Brain (organoid and tissue), 16 donors: ENCODE measurements at places on chromosomes 2 and 18.

- DNase-seq = peak; percentile 35
Observed at GRCh38 chr2:16050261-16050907, 110.0 kb downstream of the MYCN start.

- no peak for DNase-seq
Observed at GRCh38 chr2:81835321-81836000, 1530.9 kb upstream of the LRRTM1 start.

- no peak for DNase-seq
Observed at GRCh38 chr2:229679393-229680125, 34.8 kb downstream of the DNER start.

DNA sequence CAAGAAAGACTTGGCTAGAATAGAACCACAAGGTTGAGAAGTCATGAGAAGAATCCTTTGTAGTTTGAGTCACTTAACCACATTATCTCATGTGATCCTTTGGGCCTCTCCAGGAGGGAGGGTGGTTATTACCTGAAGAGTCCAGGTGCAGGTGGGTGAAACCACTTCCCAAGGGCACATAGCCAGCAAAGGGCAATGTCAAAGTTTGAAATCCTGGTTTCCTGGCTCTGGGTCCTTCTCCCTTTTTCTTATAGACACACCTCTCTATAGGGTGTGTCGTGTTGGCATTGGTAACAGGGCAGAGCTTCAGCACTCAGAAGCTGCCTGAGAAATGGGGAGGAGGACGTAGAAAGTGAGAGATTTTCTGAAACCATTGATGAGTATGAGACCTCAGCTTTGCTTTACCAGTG is 137.9 kb downstream of the MGAT5 start:
- no peak for DNase-seq

GRCh38 chr2:78355967-78356366 is 669.5 kb upstream of the REG3G start:
- no peak for DNase-seq

DNA sequence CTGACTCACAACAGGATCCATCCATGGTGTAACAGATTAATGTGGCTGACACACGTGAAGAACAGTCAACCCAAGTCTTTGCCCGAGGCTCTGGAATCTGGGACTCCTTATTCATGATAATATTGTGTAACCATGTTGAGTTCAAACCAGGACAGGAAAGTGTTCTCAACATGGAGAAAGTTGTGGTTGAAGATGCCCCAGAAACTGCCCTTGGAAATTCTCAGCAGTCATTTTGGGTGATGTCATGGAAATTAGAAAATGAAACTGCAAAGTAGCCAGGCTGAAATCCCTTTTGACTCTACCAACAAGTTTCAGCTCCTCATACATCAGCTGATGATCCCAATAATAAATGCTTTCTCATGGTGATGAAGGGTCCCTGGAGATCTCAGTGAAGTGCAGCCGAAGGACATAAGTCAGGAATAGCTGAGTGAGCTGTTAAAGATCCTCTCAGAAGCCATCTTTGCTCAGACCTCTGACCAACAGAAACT is 307.7 kb downstream of the TNS1 start:
- DNase-seq = no peak

GRCh38 chr18:62011416-62011815 is 118.6 kb upstream of the RNF152 start:
- DNase-seq = no peak

GRCh38 chr2:237669628-237670392 is 42.4 kb downstream of the LRRFIP1 start:
- no peak for DNase-seq

DNA sequence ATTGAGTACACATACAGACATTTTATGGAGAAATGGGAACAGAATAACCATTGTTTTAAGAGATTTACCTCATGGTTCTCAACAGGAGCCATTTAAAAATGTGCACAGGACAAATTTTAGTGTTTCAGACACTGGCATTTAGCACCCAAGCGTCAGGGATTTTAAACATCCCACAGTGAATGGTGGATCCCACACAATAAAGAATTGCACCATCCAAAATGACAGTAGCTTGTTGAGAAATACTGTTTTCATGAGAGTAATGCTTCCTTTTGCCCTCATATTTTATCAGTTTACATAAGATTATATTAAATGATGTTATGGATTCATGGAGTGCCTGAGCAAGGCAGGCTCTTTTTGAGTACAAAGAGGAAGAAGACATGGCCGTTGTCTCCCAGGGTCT is 54.0 kb downstream of the MFSD6 start:
- no peak for DNase-seq

GRCh38 chr2:97840198-97840597 is 126.8 kb downstream of the ZAP70 start:
- no peak for DNase-seq

GRCh38 chr2:181627545-181627944 is 29.4 kb downstream of the CERKL start:
- DNase-seq = no peak

DNA sequence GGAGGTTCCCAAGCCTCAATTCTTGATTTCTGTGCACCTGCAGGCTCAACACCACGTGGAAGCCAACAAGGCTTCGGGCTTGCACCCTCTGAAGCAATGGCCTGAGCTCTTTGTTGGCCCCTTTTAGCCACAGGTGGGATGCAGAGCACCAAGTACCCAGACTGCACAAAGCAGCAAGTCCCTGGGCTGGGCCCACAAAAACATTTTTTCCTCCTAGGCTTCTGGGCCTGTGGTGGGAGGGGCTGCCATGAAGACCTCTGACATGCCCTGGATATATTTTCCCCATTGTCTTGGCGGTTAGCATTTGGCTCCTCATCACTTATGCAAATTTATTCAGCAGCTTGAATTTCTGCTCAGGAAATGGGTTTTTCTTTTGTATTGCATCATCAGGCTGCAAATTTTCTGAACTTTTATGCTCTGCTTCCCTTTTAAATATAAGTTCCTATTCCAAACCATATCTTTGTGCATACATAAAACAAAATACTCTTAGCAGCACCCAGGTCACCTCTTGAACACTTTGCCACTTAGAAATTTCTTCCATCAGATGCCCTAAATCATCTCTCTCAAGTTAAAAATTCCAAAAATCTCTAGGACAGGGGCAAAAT is 9.0 kb upstream of the MATN3 start:
- DNase-seq = no peak

DNA sequence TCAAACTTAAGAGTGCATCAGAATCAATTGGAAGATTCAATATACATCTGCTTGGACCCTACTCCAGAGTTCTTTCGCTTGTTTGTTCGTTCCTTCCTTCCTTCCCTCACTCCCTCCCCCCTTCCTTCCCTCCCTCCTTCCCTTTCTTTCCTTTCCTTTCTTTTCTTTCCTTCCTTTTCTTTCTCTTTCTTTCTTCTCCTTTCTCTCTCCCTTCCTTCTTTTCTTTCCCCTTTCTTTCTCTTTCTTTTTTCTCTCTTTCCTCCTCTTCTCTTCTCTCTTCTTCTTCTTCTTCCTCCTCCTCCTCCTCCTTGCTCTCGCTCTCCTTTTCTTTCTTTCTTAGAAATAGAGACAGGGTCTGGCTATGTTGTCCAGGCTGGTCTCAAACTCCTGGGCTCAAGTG is 45.9 kb downstream of the MTHFD2 start:
- no peak for DNase-seq

GRCh38 chr2:112671801-112672200 is 26.1 kb downstream of the SLC20A1 start:
- peak; percentile 31 for DNase-seq

DNA sequence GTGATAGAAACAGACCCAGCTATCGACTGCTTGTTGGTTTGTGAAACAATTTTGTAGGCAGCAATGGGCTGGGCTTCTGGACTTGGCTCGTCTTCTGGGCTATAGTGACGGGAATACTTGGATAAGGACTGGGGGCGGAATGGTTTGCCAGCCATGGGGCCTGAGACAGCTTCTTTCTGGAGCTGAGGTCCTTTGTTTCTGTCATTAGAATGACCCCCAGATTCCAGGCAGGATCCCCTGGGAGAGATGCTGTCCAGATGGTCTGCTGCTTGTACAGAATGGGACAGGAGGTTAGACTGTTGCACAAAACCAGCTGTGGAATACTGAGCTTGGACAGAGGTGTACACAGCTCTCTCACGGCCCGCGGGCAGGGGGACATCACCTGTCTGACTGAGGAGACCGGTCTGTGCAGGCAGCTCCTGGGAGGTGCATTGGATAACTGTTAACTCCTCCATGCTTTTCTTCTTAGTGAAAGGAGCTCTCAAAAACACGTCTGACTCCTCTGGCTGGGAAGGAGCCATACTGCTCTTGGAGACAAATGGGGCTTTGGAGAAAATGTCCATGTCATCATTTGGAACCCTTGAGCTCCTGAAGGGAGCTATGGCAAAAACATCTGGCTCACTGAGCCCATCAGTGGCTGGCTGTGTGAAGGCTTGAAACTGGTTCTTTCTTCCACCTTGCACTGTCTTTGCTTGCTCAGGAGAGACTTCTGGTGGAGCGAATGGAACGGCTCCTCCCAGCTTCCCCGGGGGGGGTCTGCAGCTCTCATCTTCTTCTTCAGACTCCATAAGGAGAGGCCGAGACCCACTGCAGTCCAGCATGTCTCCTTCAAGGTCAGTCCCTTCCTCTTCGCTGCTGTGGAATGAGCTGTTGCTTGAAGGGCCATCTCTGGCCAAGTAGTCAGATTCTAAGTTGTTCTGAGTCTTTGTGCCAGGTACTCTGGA is 28.6 kb upstream of the NFU1 start:
- DNase-seq = no peak

DNA sequence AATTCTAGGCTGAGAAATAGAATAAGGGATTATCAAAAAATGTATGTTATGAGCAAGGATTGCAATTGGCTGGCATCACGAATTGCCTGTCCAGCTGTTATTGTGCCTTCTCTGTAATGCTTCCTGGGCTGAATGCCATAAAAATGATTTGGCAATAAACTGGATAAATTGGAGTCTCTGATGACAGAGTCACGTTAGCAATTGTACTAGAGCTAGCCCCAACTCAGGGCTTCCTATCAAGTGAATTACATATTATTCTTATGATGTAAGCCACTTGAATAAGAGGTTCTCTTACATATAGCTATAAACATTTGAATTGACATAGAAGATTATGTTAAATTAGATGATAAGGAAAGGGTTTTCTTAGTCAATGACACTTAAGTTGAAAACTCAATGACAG is 607.5 kb upstream of the REG3G start:
- DNase-seq = peak; percentile 30

GRCh38 chr2:226984750-226985582 is 149.1 kb downstream of the RHBDD1 start:
- DNase-seq = peak; percentile 95

DNA sequence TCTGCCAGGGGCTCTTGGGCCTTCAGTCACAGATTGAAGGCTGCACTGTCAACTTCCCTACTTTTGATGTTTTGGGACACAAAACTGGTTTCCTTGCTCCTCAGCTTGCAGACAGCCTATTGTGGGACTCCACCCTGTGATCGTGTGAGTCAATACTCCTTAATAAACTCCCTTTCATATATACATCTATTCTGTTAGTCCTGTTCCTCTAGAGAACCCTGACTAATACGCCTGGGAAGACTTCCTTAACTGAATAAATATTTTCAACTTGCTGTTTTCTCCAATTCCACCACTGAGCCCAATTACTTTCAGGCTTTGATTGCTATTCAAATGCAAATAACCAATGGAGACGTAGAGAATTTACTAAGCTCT is 61.4 kb upstream of the CCDC195 start:
- DNase-seq = peak; percentile 6

GRCh38 chr2:110124939-110125691 is 9.5 kb upstream of the MALL start:
- DNase-seq = no peak

- DNase-seq = no peak
Observed at GRCh38 chr2:113164215-113164929, 9.4 kb upstream of the PSD4 start.

DNA sequence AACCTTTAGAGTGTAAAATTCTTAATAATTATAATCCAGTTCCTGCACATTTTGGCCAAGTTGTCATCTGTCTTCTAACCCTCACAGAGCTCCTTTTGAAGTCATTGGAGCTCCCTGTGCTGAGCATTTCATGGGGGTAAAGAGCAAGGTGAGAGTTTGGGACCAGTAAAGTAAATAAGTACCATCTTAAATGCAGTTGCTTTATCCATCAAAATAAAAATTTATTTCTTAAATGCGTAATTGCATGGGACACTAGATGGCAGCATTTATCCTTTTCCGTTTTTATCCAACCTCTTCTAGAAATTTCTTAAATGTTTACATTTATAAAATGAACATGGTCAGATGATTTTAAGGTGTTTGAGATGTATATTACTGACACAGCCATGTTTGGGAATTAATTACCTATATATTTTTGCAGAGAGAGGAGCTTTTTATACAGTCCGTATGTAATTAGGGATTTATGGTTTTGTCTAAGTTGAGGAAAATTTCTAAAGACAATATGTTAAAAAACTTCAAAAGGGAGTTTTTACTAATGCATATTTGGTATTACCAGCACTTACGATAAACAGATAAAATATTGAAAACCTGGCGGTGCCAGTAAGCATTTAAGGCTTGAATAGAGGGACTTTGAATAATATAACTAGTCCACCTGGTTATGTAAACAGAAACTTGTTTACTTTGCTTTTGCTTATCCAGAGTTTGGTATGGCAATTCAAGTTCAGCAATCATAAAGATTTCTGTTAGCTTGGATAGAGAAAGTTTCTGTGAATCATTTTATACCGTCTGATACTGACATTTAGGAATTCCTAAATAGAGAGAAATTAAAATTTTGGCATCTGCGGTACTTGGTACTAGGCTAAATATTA is 54.5 kb downstream of the ACSL3 start:
- DNase-seq = peak; percentile 26
